ENCODE measurements at places on chromosomes 2 and 18.

GRCh38 chr2:224098481-224099230 lies 59.6 kb upstream of the SERPINE2 start:
- DNase-seq = no peak

GRCh38 chr2:121634354-121635307 lies 14.6 kb downstream of the CLASP1 start:
- DNase-seq = peak; percentile 96

DNA sequence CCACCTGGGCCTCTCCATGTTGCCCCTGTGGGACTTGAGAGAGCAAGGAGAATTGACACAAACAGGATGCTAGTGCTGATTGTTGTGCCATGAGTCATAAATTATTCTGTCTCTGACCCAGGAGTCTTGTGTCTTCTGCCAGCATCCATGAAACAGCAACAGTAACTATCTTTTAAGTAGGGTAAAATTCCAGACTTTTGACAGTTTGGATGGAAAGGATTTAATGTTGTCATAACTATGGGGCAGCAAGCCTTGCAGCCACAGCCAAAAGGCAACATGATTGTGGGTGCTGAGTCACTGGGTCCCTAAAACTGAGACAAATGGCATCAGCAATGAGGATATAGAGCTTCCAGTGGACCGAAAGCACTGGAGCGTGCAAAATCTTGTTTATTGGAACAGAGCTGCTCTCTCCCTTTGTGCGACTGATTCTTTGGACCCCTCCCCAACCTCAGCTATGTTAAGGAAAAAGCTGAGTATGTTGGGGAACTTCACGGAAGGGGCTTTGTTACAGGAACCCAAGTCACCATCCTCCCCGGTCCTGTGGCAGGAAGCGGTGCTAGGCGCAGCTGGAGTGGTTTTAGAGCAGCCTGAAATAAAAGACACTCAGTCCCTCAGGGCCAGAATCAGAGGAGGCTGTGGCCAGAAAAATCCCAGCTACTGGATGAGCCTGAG lies 9.6 kb upstream of the ITPRIPL1 start:
- DNase-seq = no peak

- no peak for DNase-seq
These were observed 965 bp downstream of the SIX3 start for GRCh38 chr2:44942304-44943030.

- peak; percentile 66 for DNase-seq
These were observed 11.5 kb downstream of the CFAP65 start for GRCh38 chr2:219029829-219030165.

GRCh38 chr2:57759131-57759530 lies 287.5 kb upstream of the VRK2 start:
- no peak for DNase-seq

DNA sequence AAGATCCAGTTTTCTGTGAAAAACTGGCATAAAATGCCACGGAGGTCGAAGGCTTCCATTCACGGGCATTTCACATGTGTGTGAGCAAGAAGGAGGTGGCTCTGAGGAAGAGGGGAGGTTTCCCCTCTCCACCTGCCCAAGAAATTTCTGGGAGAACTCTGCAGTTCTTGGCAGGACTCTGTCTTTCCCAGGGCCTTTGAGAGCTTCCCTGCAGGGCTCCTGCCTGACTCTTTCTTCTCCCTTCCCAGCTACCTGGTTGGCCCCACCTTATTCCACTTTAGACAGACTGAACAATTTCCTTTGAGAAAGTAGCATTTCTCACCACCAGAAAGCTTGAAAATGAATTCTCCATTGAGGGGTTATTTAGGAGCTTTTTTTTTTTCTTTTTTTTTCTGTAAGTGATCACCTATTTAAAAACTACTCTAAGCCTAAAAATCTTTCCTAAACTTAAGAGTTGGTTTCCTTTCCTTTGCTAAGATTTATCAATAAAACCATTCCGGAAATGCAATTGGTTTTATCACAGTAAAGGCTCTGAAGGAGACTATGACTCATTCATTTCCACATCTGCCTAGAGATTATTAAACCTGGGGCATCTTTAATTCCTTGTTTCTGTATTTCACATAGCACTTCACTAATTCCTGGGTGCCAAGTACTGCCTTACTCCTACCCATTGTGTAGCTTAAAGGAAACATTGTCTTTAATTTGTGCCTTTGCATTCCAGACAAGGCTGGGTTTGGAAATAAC lies 59.3 kb downstream of the UNC80 start:
- DNase-seq = no peak

DNA sequence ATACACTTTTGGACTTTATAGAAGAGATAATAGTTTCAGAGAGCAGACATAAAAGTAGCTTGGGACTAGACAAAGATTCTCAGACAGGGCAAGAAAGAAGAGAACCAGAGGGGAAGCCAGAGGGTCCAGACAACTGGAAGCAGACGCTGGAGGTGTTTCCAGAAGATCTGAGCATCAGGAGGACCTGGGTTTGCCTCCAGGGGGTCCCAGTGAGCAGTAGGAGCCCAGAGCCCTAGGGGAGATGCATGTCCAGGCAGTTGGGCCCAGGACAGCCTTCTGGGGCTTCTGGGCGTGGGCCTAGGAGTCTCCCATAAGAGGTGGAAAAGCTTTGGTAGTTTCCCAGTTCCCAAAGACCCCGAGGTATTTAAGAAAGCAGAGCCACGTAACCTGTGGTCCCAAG lies 251.2 kb upstream of the ID2 start:
- DNase-seq = no peak

GRCh38 chr2:170396799-170397459 lies 219.0 kb downstream of the MYO3B start:
- peak; percentile 52 for DNase-seq

- DNase-seq = no peak
These were observed 51.5 kb upstream of the DCC start for GRCh38 chr18:52288403-52289004.

DNA sequence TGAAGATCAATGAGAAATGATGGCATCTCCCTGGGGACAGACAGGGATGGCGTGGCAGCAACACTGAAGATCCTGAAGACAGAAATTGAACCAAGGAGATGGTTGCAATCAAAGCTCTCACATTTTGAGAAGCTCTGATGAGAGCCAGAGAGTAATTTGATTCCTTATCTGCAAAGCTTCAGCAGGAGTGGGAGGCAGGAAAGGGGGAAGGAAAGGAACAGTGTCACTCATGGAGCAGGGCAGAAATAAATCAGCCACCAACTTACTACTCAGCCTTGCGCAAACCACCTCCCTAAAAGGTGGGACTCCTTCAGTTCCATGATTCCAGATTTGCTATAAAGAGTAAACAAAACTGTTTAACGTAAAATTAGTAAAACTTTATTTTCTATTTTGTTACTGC lies 119.2 kb downstream of the CACNB4 start:
- DNase-seq = no peak

GRCh38 chr2:194077366-194077765 lies 1579.7 kb upstream of the SLC39A10 start:
- no peak for DNase-seq

GRCh38 chr2:42775186-42775585 lies 11.3 kb upstream of the OXER1 start:
- DNase-seq = no peak

- DNase-seq = peak; percentile 94
These were observed 66.9 kb upstream of the RBM44 start for GRCh38 chr2:237731663-237732062.

- peak; percentile 54 for DNase-seq
These were observed 32.8 kb upstream of the IL1B start for GRCh38 chr2:112869258-112869842.

- DNase-seq = no peak
These were observed 102.5 kb upstream of the LDAH start for GRCh38 chr2:20925265-20925889.

GRCh38 chr2:10992023-10992791 lies 80.5 kb downstream of the KCNF1 start:
- DNase-seq = no peak

DNA sequence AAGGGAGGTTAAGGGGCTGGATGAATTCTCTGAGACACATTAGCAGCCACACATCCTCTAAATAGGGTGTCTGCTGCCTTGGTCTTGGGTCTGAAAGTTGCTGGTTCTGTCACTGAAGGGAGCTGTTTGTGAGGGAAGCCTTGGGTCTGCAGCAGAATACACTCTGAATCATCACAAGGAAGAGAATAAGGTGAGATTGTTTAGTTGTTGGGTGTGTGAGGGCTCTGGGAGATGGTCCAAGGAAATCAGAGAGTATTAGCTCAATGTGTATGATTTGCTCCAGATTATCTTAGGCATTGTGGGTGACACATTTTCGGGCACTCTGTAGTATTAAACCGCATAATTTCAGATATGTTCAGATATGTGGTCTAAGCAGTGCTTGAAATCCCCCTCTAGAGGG lies 548.5 kb downstream of the SLC4A3 start:
- no peak for DNase-seq

GRCh38 chr18:11383381-11383780 lies 226.0 kb upstream of the SLC35G4 start:
- DNase-seq = no peak

DNA sequence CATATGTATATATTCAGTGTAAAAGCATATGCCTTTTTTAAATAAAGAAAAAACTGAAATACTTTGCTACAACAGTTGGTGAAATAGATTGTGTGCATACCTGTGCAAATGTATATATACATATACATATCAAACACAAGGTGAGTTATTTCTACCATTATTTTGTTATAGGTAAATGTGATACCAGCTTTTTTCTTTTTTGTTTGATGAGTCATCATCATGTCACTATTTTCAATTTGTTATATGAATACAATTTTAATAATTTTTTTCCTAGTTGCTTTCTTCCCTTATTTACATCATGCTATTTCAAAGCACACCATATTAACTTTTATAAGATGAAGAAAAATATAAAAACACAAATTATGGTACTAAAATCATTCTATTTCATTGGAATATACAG lies 87.0 kb upstream of the STK17B start:
- DNase-seq = no peak

- DNase-seq = no peak
These were observed 28.8 kb downstream of the SH3BP4 start for GRCh38 chr2:234980451-234981187.

GRCh38 chr2:45575881-45576280 lies 35.2 kb downstream of the SRBD1 start:
- DNase-seq = no peak

- no peak for DNase-seq
These were observed 76.0 kb upstream of the EPC2 start for GRCh38 chr2:148568597-148568996.

DNA sequence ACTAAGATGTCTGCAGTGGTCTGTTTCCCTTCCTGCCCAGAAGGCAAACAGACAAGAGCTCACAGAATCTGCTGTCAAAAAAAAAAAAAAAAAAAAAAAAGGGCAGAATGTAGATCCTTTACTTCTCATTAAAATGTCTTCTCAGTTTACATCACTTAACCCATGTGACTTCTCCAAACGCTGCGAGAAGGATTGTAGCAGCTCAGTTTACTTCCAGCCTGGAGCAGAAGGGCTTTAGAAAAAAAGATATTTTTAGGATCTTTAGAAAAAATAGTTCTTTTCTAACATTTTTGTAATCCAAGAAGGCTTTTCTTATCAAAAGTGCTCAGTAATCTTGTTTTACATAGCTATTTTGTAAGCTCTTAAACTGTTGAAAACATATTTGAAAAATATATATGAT lies 425.4 kb downstream of the CNTNAP5 start:
- no peak for DNase-seq

GRCh38 chr2:152242787-152243472 lies 67.4 kb upstream of the STAM2 start:
- DNase-seq = no peak

DNA sequence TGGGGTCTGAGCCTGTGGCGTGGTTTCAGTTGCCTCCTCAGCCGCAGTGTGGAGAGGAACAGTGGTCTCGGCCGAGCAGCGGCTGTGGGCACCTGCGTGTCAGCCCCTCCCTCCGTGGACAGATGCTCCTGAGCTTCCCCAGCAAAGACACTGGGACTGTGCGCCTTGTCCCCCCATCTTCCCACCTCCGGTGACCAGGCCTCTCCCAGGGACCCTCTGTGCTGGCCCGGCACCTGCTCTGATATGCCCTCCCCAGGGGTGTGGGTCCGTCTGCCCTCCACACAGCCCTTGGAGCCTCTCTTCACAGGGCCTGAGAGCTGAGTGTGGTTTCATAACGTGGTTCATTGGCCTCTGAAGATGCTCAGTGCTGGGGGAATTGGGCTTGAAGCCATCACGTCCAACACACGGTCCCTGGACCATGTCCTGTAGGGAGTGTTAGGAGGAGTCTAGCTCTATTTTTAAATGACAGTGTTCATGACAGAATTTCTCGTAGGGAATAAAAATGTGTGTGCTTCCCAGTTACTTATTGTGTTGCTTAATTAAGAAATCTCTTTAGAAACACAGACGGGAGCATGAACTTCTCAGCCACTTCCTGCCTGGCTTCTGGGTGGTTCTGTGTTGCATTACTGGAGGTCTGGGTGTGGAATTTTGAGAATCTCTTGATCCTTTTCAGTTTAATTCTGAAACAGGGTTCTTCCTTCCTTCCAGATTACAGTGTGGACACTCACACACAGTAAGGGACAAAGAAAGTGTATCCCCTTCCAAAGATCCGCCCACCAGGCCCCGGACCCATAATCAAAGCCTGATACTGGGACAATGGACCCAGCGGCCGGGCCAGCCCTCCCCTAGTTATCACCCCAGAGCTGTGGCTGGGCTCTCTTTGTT lies 110.7 kb downstream of the NFATC1 start:
- DNase-seq = no peak

DNA sequence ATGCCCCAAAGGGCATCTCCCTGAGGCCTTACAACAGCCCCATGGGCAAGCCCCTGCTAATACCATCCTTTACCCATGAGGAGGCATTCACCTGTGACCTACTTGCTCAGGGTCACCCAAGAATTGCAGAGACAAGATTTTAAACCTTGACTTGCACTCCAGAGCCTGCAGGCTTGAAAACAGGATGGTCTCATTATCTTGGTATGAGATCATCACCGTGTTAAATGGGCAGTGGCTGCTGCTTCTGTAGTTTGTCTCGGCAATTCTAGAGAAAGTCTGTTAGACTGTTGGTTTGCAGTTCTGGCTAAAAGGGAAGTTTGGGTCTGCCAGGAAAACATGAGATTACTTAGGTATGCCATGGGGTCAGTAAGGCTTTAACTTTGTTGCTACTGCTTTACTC lies 698.9 kb downstream of the GALR1 start:
- no peak for DNase-seq

GRCh38 chr18:23357996-23358594 lies 95.0 kb upstream of the RIOK3 start:
- no peak for DNase-seq

DNA sequence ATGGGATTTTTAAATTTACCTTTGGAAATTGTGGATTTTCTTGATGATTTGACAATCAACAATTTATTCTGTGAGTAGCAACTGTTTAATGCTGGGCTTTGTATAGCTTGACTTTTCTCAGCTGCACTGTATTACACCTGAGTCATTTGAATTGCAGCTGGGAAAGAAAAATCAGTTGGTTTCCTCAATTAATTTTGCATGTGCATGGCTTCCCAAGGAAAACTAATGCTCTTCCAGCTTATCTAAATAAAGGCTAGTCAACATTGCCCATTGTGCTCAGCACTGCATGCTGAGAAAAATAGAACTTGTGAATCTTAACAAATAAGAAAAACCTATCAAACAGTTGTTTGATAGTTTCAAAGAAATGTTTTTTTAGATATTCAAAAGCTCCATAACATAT lies 268.3 kb upstream of the CDH20 start:
- DNase-seq = no peak

Measured in COLO829 (cell line).